ENCODE measurements at places on chromosomes 5 and 9.

DNA sequence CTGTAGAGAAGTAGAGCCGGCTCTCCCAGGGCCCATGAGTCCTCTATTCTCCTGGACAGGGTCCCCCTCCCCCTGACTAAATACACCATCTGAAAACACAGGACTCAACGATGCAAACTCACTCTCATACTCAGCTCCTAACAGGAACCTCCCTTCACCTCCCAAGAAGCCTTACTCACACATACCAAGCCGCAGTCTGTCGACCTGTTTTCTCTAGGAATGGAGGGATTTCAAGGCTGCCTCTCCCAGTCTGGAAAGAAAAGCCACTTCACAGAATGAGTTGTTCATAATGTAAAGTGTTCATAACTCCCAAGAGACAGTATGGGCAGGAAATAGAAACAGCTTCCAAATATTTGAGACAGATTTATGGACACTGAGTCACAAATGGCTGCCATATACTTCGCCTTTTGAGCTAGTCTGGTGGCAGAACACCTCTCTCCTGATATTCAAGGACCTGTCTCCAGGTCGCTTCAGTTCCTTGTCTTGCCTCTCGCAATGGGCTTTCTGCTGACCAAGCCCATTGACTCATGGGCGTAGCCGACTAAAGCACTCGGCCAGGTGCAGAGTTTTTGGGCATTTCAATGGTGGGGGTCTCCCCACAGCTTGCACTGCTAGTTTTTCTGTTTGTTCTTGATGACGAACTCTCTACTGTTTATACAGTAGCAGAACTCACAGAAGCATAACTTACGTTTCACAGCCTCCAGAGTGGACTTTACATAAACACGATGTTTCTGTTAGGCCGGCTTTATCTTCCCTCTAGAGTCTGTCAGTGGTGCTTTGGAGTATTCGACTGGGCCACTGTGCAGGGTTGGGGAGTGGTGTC lies 25.0 kb upstream of the IL17B start:
- DNase-seq, result peak; percentile 79

DNA sequence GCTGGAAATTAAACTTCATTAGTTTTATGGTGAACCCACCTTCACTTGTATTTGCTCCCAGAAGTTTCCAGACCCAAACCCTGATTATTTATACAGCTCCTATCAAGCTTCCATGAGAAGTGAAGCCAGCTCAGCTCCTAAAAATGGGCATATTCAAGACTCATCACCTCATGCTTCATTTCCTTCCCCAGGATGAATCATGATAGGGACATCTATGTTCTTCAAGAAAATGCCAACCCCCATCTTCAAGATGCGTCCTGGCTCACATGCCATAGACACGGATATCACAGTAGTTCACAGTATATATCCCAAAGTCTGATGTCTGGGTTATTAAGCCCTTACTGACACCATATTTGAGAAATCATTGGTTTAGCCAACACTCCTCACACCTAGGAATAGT lies 217.6 kb downstream of the NPR3 start:
- peak; percentile 39 for DNase-seq

- DNase-seq, result no peak
Observed at GRCh38 chr5:124745007-124745927, 1.2 kb downstream of the ZNF608 start.

DNA sequence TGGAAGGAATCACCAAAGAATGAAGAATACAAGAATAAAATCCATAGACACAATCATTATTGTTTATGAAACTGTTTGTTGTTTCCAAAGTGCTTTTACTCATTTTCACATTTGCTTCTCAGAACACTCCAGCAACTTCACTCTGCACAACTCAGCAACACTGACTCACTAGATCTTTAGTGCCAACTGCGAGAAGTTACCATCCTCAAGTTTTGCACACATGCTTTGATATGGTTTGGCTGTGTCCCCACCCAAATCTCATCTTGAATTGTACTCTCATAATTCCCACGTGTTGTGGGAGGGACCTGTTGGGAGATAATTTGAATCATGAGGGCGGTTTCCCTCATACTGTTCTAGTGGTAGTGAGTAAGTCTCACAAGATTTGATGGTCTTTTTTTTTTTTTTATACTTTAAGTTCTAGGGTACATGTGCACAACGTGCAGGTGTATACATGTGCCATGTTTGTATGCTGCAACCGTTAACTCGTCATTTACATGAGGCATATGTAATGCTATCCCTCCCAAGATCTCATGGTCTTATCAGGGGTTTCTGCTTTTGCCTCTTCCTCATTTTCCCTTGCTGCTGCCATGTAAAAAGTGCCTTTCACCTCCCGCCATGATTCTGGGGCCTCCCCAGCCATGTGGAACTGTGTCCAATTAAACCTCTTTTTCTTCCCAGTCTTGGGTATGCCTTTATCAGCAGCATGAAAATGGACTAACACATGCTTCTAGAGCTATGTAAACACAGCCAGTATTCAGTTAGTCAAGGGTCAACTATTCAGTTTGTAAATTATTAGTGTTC lies 36.9 kb downstream of the CLINT1 start:
- peak; percentile 29 for DNase-seq

- DNase-seq, result no peak
Observed at GRCh38 chr5:157955541-157956172, 96.7 kb upstream of the CLINT1 start.

DNA sequence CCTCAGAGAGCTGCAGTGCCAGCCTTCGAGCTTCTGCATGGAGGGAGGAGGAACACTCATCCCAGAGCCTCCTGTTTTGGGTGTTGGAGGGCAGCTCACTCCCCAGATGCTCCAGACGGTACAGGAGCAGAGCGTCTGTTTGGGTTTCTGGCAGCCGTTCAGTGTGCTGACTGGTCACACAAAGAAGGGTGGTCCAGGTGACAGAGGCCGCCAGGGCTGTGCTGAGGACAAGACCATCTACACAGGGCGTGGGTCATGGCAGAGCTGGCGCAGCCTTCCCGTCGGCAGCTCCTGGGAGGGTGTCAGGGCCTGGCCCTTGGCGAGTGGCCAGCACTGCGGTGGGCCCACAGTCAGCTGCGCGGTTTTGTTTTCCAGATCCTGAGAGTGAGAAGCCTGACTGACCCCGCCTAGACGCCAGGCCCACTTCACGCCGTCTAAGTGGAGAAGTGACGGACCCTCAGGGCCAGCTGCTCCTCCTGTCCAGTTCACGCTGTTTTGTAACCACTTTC lies 131.4 kb upstream of the FAM120A start:
- DNase-seq, result no peak

GRCh38 chr9:107650321-107650720 lies 160.8 kb upstream of the KLF4 start:
- peak; percentile 61 for DNase-seq

DNA sequence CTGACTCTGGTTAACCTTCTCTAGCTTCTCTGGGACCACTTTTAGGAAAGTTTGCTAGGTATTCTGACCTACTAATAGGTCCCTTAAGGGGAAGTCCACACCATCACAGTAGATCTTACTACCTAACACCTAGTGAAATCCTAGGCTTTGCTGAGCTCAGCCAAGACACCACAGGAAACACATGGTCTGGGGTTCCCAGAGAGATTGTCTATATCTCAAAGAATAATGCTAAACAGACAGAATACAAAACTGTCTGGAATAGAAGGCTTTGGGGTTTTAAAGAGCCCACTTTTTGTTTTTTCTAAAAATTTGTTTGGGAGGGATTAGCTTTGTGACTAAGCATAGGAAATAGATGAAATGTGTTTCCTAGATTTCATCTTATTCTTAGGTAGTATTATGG lies 395.1 kb downstream of the ARHGEF28 start:
- DNase-seq, result no peak

DNA sequence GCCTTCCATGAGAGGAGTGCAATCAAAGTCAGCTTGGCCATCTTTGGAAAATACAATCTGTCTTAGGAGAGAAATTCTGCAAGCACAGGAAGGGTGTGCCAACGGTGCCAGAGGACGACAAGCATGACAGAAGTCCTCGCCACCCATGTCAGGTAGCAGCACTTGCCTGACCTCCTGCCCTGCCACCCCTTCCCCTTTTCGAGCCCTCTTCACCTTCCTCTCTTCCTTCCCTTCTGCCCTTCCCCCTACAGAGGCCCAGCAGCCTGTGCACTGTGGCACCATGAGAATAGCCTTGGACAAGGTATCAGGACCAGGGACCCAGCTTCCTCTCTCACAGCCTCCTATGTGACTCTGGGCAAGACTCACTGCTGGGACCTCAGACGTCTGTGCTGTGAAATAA lies 5.3 kb upstream of the UBE2QL1 start:
- no peak for DNase-seq

DNA sequence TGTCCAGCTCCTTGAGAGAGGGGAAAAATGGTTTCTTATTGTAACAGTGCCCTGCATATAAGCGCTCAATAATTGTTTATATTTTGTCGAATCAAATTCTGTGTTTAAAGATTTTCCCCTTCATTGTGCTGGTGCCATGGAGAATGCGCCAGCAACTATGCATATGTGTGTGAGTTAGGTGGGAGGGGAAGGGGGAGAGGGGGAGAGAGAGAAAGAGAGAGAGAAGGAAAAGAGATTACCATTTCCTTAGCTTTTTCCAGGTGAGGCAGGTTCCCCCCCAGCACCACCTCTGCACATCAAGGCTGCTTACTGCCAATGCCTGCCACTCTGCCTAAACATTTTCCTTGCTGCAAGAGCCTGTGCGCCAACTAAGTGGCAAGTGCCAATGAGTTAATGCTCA lies 111.0 kb downstream of the PJA2 start:
- no peak for DNase-seq

DNA sequence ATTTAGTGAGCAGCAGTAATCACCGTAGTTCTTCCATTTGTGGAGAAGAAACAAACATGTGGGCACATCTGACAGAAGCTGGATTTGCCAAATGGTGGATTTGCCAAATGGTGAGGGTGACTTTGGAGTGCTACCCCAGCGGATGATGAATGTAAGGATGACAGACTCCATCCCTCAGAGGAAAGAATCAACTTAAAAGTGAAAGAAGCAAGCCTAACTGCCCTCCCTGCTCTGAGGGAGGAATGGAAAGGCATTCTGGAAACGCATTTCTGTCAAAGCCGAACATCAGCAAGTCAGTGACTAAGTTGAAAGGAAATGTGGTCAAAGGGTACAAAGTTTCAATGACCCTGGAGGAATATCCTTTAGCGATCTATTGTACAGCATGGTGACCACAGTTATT lies 143.5 kb downstream of the GPBP1 start:
- no peak for DNase-seq

- DNase-seq, result no peak
Observed at GRCh38 chr5:143738417-143739401, 73.3 kb upstream of the HMHB1 start.

GRCh38 chr5:36696059-36696673 lies 89.8 kb downstream of the SLC1A3 start:
- peak; percentile 38 for DNase-seq

DNA sequence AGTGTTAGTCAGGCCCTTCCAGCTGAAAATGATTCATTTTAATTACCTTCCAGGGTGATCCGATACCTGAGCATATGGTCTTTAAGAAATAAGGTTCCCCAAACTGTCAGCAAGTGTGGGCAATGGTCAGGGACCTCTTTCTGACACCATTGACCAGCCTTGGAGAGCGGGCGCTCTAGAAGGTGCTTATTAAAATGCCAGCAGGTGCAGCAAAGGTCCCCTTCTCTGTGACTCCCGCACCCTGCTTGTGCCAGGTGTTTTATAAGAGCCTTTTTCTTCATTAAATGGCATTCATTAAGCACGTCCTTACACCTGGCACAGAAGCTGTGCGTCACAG lies 85.3 kb downstream of the MVB12B start:
- no peak for DNase-seq

DNA sequence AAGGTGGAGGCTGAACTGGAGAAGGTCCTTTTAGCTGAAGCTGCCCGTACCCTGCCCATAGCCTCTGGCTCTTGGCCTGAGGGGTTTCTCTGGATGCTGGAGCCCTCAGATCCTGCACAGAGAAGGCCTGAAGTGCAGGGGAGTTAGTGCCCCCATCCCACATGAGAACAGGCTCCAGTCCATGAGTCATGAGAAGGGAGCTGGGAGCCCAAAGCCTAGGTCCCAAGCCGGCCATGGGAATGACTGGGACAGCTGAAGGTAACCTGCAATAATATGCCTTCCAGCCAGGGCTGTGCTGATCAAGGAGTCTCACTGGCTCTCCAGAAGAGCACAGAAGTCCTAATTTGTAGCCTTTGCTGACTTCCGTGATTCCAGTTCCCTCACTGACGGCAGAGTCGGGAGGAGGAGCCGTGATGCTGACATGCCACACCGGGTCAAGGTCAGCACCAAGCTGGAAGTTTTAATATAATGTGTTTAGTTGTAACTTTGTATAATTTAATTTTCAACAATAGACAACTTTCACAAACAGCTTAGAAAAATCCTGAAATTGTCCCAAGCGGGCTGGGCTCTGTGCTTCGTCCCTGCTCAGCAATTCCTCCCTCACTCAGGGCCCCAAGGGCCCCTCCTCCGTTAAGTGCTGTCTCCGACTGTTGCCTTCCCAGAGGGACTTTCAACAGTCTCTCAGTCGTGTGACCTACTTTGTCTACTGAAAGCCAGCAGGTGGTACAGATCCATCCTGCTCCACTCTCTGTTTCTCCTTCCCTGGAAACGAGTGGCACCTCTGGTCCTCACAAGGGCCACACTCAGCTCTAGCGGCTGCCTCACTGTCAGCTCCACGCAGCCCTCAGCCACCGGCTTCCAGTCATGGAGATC lies 387.8 kb downstream of the GADD45G start:
- no peak for DNase-seq

GRCh38 chr5:31916327-31916726 lies 257.8 kb downstream of the GOLPH3 start:
- no peak for DNase-seq

- DNase-seq, result no peak
Observed at GRCh38 chr9:136694163-136694871, 7.1 kb upstream of the AGPAT2 start.

DNA sequence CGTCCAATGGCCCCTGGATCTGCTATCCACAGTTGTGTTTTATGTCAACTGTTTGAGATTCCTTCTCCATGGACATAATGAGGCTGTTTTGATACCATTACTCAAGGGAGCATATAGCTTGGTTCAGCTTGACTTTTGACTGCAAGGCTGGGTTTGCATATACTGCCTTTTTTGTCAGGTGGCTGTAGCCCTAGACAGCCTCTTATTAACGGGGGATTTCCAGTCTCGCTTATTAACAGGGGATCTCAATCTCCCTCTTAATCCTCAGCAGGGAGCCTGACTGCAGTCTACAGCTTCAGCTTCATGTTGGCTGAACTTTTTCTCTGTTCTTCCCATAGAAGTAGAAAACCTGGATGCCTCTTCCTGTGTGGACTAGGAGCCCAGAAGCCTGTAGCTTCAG lies 73.7 kb upstream of the TNC start:
- DNase-seq, result no peak

DNA sequence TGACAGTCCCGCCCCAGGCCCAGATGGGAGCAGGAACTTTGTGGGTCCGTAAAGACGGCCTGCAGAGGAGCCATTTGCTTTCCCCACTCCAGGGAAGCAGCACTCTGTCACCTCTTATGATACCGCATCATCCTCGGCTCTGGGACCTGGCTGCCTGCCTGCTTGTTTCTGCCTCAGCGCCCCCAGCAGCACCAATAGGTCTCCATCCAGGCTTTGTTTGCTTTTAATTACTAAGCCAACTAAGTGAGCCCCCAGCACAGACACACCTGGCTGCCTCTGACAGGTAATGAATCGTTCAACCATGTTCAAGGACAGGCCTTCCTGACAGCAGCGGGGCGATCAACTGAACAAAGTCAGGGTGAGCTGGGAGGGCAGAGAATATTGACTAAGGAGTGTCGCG lies 141.4 kb downstream of the C5orf15 start:
- no peak for DNase-seq

- DNase-seq, result no peak
Observed at GRCh38 chr5:18243846-18244245, 609.6 kb downstream of the TAF11L14 start.

Data from HFFc6 (cell line).